ENCODE measurements at places on chromosomes 11 and 22.
A peak's percentile ranks its signal among the peaks of the same experiment; 100 is the strongest.

DNA sequence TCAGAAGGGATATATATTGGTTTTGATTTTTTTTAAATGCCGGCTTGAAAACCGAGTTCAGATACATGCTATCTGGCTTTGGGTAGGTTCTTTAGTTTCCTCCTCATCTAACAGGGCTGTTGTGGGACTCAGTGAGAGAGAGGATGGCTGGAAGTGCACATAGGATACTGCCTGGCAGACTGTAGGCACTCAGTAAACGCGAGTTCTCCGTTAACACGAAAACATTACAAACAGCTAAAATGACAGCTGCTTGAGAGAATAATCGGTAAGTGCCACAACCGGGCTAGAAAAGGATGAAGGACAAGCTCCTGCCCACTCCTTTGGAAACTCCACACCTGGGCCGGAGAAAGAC lies 369 bp downstream of the XRRA1 start:
- DNase-seq = no peak

GRCh38 chr11:11095831-11096723 lies 238.2 kb upstream of the ZBED5 start:
- no peak for DNase-seq

DNA sequence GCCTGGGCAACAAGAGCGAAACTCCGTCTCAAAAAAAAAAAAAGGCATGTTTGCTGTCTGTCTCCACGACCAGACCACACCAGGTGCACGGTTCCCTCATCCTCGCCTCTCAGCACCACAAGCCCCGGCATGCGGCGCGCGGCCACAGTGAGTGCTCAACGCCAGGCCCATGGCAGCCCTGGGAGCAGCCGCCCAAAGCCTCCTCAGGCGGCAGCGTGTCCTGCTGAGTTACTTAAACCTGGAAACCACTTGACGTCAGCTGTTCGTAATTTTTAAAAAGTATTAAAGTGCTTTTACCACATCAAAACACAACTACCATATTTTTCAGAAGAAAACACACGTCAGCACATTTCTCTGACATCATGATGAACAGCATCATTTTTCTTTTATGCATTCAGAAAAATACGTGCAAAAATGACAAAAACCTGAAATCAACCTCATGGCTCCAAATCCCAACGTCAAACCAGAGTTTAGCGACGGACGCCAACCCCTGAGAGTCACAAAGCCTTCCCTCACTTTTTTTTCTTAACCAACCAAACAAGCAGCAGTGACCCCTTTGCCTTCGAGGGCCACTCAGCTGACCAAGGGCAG lies 2.1 kb downstream of the DEAF1 start:
- no peak for DNase-seq

- DNase-seq = peak; percentile 1
Measured at GRCh38 chr11:101516546-101516945, 67.3 kb downstream of the TRPC6 start.

GRCh38 chr11:33747979-33748378 lies 11.8 kb upstream of the CD59 start:
- peak; percentile 32 for DNase-seq

All from hindlimb muscle (tissue), 1 donor.